Activated CD8-positive, alpha-beta memory T cell treated with anti-CD3 and anti-CD28 coated beads, Interleukin-2, amount 50 U/mL, for 48 hours (primary cell): ENCODE measurements at places on chromosomes 2 and 18.

GRCh38 chr18:6610466-6610865, 119.0 kb upstream of the ARHGAP28 start:
- DNase-seq = no peak

DNA sequence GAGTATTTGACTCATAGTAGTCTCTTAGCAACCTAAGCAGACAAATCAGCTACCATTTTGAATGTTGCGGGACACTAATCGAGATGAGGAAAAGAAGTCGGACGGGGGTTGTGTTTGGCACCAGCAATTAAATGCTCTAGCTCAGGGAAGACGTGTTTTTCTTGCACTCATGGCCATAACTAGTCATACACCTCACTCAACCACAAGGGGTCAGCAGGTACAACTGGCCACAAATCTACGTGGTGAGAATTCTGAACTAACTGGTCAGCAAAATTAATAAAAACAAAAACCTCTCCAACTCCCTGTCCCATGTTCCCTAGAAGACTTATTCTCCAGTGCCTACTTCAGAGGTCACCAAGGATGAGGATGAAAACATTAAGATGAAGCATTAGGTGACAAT, 1467.8 kb downstream of the DPP10 start:
- DNase-seq = no peak

GRCh38 chr2:18855027-18855426, 265.7 kb upstream of the NT5C1B start:
- no peak for DNase-seq

- no peak for DNase-seq
These were observed 199.5 kb downstream of the TTC32 start for GRCh38 chr2:19702267-19702666.

DNA sequence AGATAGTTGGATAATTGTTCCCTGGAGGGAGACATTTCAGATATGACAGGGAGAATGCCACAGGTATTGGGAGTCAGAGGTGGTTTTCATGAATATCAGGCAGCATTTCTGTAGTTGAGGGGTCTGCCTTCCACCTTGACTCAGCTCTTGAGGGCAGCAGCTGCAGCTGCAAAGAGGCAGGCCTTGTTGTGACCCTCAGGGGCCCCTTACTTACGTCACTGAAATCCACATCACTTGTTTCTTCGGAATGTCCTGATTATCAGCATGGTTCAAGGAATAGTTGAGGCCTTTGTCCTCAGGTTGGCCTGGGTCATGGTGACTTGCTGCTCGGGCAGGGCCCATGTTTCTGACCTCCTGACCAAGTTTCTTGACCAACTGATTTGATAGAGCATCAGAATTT, 46.9 kb downstream of the TMEM17 start:
- DNase-seq = no peak

DNA sequence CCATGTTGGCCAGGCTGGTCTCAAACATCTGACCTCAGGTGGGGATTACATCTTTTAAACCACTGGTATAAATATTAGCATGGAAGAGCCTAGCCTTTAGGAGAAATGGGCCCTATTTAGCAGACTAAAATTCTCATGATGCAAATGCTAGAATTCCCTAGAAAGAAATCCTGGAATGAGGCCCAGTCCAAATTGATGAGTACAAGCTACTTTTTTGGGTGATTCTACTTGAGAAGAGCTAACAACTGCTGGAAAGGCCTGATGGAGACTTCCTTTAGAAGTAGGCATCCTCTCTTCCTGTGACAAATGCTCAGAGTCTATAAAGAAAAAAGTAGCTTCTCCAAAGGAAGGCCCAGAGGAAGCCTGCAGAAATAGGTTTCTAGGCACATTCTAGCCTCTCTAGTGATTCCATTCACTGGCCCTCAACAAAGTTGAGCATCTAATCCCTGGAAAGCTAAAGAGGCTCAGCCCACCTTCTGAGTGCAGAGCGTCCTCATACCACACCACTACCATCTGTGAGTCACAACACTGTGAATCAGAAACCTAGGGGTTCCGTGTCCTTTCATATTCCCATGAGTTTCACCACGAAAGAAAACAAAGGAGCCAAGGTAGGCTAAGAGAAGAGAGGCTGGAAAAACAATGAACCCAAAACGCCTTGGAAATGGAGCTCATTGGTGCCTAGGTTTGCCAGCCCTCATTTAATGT, 183.1 kb downstream of the C1D start:
- DNase-seq = no peak
